ENCODE measurements at places on chromosomes 1 and 21.
A peak's percentile ranks its signal among the peaks of the same experiment; 100 is the strongest.

- DNase-seq: peak; percentile 91
These were observed at the start of gene ARHGEF16 for GRCh38 chr1:3453891-3454810. Gene ARHGEF16, plus strand, starts transcription at chr1:3454665. Its CDS starts 8,420 bp downstream, at chr1:3463085.

- DNase-seq: peak; percentile 38
These were observed 16.6 kb downstream of the BCAR3 start for GRCh38 chr1:93665015-93665414.

GRCh38 chr21:16241016-16241415 lies 511.2 kb downstream of the USP25 start:
- no peak for DNase-seq

DNA sequence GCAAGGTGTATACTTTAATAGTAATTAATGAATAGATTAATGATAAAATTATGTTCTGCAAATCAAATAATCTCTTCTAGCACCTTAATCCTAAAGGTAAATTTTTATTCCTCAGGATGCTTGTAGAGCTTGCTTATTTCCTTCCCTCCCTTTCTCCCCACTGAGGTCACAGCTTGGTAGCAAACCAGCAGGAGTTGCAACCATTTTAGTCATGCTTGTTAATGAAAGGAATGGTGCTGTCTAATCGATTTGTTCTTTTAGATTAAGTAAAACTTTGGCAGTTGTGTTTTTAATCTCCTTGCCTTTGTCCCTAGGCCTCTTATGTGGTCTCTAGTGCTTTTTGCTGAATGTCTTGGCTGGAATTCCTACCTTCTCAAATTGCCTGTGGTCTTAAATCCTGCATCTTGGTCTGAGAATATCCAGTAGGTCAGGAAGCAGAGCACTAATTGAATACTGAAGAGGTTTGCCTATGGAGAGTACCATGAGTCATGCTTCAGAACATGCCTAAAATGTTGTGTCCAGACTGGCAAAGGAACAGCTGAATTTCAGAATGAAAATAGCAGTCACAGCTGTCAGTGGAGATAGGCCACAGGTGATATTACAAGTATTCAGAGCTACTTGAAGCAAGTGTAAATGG lies 36.3 kb upstream of the RWDD3 start:
- DNase-seq: no peak

- no peak for DNase-seq
These were observed 659.9 kb downstream of the USP25 start for GRCh38 chr21:16389643-16390042.

- no peak for DNase-seq
These were observed 20.9 kb upstream of the PDXK start for GRCh38 chr21:43697758-43698643.

- DNase-seq: no peak
These were observed 10.6 kb downstream of the MROH7 start for GRCh38 chr1:54652168-54652567.

DNA sequence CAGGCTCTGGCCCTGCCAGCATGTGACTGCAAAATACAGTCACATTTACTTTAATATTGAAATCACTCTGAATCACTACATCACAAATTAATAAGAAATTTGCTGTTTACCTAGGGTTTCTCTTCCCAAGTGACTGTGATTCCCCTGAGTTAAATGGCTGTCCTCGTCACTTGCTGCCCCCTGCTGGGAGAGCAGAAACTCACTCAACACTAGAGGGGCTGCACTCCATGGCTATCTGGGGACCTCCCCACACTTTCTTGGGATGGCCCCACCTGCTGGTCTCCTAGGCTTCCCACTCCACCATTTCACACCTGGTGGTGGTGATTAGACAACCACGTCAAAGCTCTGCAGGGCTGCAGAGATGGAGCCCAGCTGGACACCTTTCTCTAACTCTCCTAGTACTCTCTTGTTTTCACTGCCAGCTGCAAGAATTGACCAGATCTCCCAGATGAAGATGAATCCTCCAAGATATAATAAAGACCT lies 63.4 kb downstream of the CD2 start:
- DNase-seq: peak; percentile 58

Data from SK-N-SH (cell line).